ENCODE measurements at places on chromosomes 4 and X.

GRCh38 chr4:93791570-93792195 is 36.9 kb upstream of the ATOH1 start:
- DNase-seq = no peak

GRCh38 chr4:137524725-137525369 is 7.4 kb downstream of the PCDH18 start:
- no peak for DNase-seq

DNA sequence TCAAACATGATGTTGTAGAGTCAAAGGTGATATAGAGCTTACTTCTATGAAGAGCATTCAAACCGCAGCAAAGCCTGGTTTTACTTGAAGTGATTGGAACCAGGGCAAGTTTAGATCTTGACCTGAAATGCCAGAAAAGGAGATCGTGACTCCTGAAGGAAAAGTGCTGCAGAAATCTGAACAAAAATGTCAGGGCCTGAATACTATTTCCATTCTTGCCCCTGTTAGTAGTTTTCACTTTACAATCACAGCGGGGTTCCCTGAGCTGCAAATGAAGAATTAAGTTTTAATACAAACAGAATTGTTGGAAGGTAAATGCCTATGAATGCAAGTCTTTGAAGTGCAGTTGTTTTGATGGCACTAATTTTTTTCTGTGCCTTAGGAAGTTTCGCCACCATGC is 4.1 kb downstream of the SLIT2 start:
- no peak for DNase-seq

GRCh38 chr4:12734586-12734985 is 749.6 kb downstream of the RAB28 start:
- DNase-seq = no peak

GRCh38 chr4:110201502-110201901 is 3.1 kb upstream of the ELOVL6 start:
- no peak for DNase-seq

Measured in activated CD4-positive, alpha-beta T cell treated with anti-CD3 and anti-CD28 coated beads, Interleukin-2, amount 50 U/mL, for 4 hours (primary cell).